Stimulated activated CD8-positive, alpha-beta memory T cell treated with anti-CD3 and anti-CD28 coated beads, Interleukin-2, amount 100 ng/mL, for 1 hour (primary cell): ENCODE measurements at places on chromosomes 12 and 14.

DNA sequence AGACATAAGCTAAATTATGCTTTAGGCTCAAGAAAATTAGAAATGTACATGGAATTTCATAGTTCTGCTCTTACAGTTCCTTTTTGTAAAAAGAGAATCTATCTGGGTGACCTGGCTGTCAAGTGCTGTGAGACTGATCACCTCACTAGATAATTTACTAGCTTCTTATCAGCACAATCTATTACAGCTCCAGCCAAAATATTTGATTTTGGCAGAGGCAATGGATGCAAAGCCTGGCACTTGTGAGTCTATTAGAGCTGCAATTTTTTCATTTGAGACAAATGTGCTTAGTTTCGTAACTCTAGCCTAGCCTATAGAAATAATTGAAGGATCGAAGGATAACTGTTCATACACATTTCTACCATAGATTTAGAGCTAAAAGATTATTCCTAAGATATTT, 927.5 kb downstream of the SLC6A15 start:
- no peak for DNase-seq

GRCh38 chr12:94140556-94140955, 7.8 kb upstream of the PLXNC1 start:
- no peak for DNase-seq

DNA sequence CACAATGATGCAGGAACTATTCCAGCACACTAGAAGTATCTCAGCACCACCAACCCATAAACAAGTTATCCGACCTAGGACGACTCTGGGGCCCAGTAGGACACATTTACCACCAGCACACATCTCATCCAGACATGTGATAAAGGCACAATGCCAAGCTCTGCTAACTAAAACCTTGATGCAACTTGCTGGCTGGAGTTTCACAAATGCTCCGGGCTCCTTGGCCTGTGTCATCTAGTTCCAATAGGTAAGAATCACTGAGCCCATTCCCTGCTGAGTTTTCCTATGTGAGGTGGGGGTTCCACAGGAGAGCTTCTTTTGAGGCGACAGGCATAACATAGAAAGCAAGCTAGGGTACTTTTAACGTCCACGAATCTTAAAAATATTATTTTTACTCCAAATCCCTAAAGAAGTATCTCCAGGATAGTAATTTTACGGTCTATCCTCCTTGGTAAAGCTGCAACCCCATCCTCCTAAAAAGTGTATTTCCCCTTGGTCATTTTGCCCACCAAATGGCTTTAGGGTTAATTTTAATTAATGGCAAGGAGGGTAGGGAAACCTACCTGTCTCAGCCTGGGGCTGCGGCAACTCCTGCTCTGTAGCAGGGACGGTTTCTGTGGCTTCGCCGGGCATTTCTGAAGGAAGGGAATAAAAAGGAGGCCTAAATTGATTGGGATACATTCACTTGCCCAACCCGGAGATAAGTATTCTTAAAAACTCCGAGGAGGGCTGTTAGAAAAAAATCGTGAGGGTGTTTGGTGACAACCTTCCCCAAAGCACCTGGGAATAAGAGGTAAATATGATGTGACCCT, 1.0 kb downstream of the NACA start:
- DNase-seq, result no peak

DNA sequence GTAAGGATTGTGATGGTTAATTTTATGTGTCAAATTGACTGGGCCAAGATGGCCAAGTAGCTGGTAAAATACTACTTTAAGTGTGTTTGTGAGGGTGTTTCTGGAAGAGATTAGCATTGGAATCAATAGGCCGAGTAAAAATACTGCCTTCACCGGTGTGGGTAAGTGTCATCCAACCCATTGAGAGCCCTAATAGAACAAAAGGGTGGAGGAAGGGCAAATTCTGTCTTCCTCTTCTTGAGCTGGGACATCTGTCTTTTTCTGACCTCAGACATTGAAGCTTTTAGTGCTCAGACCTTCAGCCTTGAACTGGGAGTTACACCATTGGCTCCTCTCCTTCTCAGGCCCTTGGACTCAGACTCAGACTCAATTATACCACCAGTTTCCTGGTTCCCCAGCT, 8.0 kb upstream of the ETV6 start:
- DNase-seq, result no peak

DNA sequence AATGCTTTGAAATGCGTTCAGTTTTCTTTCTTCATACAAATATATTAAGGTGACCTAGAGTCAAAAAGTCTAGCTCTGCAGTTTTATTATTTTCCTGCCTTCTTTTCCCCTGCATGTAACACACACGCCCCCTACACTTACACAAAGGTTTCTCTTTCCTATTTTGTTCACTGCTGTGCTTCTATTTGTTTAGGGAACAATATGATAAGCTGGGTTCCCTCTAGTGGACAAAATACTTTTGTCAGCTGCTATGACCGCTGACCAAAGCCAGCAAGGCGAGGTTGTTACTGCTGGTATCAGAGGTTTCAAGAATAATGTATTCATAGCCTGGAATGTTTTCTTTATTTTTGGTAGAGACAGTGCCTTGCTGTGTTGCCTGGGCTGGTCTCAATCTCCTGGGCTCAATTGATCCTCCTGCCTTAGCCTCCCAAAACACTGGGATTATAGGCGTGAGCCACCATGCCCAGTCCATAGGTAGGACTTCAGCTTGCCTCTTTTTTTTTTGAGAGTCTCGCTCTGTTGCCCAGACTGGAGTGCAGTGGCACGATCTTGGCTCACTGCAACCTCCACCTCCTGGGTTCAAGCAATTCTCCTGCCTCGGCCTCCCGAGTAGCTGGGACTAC, 33.4 kb downstream of the FNTB start:
- no peak for DNase-seq

DNA sequence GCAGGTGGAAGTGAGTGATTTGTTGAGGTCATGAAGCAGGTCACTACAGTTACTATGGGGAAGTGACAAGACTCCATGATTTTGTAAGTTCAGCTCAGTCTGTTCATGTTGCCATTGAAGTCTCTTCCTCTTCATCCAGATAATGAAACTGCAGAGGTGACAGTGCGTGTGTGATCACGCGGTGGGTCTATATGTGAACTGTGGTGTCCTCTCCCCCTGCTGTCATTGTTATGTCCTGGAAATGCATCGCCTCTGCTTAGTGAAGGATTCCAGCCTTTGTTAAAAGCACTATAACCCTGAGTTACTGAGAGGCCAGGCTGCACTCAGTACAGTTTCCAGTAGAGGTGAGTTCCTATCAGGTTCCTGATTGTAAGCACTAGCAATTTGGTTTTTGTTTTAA, 216.2 kb upstream of the RMST start:
- no peak for DNase-seq

GRCh38 chr14:101400830-101401229, 160.5 kb upstream of the DIO3 start:
- no peak for DNase-seq
